ENCODE measurements at places on chromosomes 7 and 10. TPM values are rescaled to one million over a fixed set of nuclear protein-coding genes. Genes with fewer than 3 reads are reported as not detected.

- DNase-seq, result no peak
Measured at GRCh38 chr7:139762886-139763285, 14.9 kb downstream of the HIPK2 start.

DNA sequence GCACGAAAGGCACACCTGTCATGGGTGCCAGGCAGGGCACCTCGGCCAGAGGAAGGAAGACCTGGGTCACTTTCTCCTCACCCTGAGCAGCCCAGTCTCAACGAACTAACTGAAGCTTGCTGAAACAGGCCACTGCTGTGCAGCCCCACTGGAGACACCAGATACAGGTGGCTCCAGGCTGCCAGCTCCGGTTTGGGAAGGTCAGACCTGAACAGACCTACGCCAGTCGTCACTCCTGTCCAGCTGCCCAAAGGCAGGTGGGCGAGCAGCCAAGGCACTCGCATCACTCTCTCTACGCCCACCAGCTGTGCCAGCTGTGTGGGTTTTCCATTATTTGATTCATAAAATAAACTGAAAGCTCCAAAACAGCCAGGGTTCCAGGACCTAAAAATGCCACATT is 256.1 kb downstream of the ZMYND11 start:
- DNase-seq, result no peak

GRCh38 chr7:152000191-152000590 is 25.3 kb upstream of the GALNT11 start:
- no peak for DNase-seq

GRCh38 chr7:107949443-107949935 is 53.5 kb downstream of the LAMB1 start:
- DNase-seq, result no peak

DNA sequence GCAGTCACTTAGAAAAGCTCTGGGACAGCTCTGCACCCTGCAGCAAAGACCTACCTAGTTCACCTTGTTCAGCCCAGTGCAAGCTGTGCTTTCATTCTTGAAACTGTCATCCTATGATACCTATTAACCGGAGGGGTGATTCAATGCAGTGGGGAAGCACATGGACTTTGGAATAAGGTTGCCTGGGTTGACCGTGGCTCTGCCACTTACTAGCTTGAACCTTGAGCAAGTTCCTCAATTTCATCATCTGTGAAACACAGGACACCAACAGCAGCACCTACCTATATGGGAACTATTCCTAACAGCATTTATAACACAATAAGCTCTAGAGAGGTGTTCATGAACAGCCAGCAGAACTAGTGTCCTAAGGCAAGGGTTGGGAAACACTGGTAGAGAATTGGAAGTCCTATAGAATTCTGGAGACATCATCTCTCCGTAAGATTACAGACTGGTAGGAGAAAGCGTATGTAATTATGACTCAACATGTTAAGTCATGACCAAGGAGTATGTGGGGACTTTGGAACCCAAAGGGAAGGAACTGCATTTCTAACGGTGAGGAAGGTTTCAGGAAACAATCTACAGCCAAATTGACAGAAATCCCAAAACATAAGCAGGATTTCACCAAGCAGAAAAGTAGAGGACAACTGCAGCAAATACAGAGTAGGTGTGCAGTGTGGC is 270.0 kb downstream of the USP6NL start:
- DNase-seq, result no peak

DNA sequence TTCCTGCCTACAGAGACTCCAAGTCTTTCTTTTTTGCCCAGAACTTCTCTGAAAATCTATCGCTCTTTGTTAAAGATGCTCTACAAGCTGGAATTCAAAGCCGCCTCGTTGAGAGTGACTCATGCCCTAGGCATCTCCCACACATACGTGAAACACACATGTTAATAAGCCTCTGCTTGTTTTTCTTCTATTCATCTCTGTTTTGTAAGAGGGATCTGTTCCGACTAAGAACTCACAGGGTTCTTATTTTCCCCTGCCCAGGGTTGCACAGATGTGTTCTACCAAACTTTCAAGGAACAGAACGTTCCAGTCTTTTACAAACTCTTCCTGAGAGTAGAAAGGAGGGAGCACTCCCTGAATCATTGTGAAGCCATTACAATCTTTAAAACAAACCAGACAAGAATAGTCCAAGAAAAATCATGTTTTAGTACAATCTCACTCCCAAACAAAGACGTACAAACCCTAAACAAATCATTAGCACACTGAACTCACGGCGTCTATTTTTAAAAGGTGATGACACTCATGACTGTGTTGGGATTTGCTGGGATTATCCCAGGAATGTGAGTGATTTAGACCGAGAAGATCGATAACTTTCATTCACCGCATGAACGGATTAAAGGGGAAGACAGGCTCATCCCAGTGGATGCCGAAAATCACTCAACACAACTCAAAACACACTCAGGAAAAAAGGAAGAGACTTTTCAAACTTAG is 55.3 kb upstream of the INPP5A start:
- no peak for DNase-seq

Gene VWDE
- 1.6 TPM for total RNA-seq

All from body of pancreas (tissue), 4 donors.